ENCODE measurements at places on chromosomes 6 and 20.

GRCh38 chr6:112846681-112847080 lies 499.6 kb downstream of the RFPL4B start:
- no peak for DNase-seq

DNA sequence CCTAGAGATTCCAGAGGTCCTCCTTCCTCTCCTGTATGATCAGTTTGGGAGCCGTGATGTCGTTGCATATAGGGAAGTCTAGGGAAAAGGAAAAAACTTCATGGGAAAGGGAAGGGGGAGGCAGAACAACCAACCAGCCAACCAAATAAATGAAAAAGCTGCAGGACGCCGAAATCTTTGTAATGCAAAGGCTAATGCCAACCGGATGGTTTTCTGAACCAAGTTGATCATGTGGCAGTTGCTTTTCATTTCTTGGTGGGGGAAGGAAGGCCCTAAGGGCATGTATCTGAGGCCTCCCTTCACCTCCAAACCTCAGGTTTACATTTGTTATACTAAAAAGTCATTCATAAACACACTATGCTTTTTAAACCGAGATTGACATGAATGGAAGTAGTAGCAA lies 167.2 kb downstream of the ARID1B start:
- DNase-seq: no peak

DNA sequence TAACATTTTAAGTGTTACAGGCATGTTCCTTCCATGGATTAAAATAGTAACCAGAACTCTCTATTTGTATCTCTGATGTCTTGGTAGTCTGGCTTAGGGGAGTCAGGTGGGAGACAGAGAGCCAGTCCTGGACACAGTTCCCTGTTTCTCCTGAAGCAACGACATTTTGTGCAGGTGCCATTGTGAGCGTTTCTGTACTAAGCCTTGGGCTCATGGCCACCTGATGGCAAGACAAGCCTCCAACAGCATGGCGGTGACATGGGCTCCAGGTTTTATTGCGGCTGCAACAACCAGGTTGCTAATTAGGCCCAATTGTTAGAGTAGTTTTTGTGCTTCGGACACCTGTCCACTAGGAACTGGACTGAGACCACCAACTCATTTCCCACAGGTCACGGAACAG lies 105.3 kb downstream of the PRDM13 start:
- no peak for DNase-seq

DNA sequence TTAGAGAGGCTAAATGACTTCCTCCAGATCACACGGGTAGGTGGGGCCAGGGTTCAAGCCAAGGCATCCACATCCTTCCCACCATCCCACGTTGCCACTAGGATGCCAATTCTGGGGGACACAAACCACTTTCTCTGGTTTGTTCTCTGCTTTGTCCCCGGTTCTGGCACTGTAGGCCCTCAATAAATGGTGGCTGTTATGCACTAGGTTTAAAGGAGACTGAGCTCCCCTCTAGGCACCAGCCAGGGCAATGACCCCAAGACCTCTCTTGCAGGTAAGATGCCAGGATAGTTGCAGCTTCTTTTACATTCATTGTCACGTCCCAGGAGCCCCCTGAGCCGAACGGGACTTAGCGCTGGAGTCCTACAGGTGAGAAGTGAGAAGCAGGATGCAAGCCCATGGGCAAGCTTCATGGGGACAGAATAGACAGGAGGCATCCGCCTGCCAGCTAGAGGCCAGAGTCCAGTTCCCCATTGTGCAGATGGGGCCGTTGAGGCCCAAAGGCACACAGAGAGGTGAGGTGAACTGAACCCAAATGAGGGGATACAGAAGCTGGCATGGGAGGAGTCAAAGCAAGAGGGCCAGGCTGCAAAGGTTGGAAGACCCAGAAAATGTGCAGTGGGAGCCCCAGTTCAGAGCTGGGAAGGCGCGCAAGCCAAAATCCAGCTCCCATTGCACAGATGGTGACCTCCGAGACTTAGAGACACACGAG lies 677 bp downstream of the PXMP4 start:
- no peak for DNase-seq

- DNase-seq: no peak
Observed at GRCh38 chr6:148842296-148843019, 95.6 kb downstream of the UST start.

- no peak for DNase-seq
Observed at GRCh38 chr6:145263778-145264211, 471.5 kb downstream of the EPM2A start.

GRCh38 chr20:37072293-37073196 lies 23.3 kb downstream of the RBL1 start:
- DNase-seq: no peak

GRCh38 chr6:4355241-4355640 lies 219.9 kb upstream of the ECI2 start:
- no peak for DNase-seq

- DNase-seq: no peak
Observed at GRCh38 chr20:63457737-63458136, 14.7 kb downstream of the KCNQ2 start.

- DNase-seq: no peak
Observed at GRCh38 chr6:25315194-25316177, 36.3 kb downstream of the CARMIL1 start.

DNA sequence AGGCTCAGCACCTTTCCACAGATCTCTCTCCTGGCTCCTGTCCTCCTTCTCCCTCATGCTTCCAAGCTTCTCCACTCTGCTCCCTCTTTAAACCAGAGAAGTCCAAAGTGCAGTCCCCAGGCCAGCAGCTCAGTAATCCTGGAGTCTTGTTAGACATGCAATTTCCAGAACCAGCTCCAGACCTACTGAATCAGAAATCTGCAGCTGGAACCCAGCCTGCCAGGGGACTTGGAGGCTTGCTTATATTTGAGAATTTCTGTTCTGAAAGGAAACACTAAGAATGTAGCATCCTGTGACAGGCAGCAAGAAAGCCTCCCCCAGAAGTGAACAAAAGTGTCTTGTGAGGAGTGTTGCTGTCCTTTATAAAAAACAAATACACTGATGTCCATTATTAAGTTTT lies 438.1 kb downstream of the BCKDHB start:
- no peak for DNase-seq

GRCh38 chr6:118580585-118581419 lies 32.7 kb downstream of the PLN start:
- no peak for DNase-seq

- no peak for DNase-seq
Observed at GRCh38 chr6:167679790-167680604, 146.7 kb upstream of the AFDN start.

DNA sequence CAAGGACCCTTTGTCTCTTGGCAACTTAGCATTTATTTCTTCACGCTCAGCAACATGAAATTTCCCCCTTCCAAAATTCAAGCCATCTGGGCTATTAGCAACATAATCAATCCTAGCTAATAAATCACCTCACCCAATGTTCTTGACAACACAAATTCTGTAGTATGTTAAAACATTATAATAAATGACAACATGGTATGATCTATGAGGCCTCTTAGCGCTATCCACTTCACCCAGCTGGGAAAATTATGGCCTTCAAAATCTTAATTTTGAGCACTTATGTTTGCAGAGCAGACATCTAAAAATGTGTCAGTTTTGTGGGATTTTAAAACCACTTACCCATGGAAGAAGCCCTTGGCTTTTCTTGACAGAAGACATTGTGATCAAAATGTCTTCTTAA lies 181.9 kb downstream of the HDGFL1 start:
- DNase-seq: no peak

DNA sequence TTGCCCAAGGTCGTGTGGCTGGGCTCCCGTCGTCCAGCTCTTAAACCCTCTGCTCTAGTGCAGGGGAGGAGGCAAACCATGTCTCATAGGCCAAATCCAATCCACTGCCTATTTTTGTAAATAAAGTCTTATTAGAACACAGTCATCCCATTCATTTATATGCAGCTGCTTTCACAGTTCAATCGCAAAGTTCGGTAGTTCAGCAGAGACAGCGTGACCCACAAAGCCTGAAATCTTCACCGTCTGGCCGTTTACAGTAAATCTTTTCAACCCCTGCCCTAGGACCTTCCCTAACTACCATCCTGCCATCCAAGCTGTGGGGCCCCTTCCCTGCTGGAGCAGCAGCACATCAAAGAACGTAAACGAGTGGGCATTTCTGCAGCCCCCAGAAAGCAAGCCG lies 65.9 kb downstream of the EYA2 start:
- DNase-seq: no peak

DNA sequence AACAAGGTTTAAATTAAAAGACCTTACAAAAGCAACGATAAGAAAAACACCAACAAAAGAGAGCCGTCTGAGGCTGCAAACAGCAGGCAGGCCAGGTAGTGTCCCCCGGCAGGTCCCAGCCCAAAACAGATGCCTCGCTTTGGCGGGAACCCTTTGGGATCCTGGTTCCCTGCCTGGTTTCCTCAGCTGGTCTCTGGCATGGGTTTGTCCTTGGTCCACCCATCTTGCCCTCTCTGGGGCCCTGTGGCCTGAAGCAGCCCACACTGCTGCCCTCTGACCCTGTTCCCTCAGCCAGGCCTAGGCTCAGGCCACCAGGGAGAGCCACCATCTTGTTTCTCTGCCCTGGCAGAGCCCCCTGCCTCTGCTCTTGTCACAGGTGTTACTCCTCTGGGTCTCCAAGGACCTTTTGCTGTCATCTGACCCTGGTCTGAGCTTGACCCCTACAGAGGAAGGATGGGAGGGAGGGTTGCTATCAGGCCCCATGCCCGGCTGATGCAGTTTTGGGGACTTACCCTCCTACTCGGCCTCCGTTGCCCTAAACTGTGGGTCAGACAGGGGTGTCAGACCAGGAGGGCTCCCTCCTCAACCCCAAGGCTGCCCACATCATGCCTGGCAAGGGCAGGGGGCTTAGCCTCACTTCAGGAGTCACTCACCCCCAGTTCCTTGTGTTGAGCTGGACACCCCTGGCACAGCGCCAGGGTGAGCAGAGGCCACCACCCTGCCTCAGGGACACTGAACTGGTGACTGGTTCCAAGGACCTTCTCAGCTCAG lies 30.6 kb upstream of the GRM4 start:
- no peak for DNase-seq

DNA sequence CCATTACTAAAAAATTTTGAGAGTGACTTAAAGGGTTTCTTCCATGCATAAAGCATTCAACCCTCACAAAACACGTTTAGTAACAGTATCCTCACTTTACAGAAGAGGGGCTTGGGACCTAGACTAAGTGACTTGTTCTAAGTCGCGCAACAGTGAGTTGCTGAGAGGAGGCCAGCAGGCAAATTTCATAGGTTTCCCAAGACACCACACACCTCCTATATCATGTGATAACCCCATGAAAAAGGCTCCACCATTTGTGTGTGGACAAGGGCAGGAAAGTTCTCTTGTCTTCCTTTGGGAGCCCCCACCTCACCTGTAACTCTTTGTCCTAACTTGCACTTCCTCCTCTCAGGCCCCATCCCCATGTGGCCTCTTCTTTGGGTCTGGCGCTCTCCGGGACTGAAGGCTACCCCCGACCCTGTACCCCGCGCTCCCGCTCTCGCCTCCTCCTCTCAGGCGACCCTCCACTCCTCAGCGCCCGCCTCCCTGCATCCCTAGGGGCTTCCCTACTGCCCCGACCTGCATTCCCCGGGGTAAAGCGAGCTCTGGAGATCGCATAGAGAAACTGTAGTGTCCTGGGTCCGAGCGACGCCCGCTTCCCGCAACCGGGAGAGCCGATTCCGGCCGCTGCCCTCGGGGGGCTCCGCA lies 392 bp downstream of the PSMB8 start:
- peak; percentile 70 for DNase-seq

DNA sequence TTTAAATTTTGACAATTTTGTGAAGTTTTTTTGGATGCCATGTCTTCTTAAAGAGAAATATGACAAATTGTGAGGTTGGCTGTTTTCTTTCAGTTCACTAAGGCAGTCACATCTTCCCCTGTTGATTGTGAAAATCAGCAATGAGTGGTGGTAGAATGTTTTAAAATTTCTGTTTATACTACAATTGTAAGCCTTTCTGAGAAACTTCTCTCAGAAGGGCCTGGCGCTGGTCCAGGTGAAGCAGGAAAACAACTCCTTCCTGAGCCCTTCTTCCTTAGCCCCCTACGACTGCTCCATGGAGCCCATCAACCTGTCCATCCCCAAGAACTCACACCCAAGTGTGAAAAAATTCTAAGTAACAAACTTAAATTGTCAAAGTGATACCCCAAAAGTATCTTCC lies 80.6 kb downstream of the SSR1 start:
- no peak for DNase-seq

GRCh38 chr20:10411673-10412072 lies 22.3 kb downstream of the MKKS start:
- DNase-seq: no peak

DNA sequence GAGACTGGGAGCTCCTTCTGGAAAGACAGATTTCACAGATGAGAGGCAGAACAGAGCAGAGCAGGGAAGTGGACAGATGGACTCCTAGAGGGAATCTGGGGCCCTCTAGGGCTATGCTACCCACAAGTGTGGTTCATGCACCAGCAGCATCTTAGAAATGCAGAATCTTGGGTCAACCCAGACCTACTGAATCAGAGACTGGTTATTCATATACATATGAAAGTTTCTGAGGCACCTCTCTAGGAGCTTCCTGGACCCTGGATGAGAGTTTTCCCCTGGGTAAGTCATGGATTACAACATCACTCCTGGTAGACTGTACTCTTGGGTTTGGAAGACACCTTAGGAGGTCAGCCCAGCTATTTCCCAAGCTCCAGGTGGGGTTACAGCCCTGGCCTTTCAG lies 55.4 kb upstream of the SAYSD1 start:
- no peak for DNase-seq

- DNase-seq: no peak
Observed at GRCh38 chr6:85680388-85680787, 37.7 kb upstream of the SYNCRIP start.

DNA sequence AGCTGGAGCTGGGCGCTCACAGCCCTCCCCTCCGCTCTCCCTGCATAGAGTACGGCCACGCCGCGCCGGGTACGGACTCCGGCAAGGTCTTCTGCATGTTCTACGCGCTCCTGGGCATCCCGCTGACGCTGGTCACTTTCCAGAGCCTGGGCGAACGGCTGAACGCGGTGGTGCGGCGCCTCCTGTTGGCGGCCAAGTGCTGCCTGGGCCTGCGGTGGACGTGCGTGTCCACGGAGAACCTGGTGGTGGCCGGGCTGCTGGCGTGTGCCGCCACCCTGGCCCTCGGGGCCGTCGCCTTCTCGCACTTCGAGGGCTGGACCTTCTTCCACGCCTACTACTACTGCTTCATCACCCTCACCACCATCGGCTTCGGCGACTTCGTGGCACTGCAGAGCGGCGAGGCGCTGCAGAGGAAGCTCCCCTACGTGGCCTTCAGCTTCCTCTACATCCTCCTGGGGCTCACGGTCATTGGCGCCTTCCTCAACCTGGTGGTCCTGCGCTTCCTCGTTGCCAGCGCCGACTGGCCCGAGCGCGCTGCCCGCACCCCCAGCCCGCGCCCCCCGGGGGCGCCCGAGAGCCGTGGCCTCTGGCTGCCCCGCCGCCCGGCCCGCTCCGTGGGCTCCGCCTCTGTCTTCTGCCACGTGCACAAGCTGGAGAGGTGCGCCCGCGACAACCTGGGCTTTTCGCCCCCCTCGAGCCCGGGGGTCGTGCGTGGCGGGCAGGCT lies 4.6 kb downstream of the KCNK15 start:
- DNase-seq: no peak

- DNase-seq: peak; percentile 7
Observed at GRCh38 chr6:136226027-136226673, 24.0 kb downstream of the MTFR2 start.
